ENCODE measurements at places on chromosomes 1 and 21.

GRCh38 chr1:33408093-33408436 lies 22.8 kb downstream of the PHC2 start:
- no peak for DNase-seq

GRCh38 chr1:23273450-23274133 lies 56.3 kb upstream of the HTR1D start:
- no peak for DNase-seq

DNA sequence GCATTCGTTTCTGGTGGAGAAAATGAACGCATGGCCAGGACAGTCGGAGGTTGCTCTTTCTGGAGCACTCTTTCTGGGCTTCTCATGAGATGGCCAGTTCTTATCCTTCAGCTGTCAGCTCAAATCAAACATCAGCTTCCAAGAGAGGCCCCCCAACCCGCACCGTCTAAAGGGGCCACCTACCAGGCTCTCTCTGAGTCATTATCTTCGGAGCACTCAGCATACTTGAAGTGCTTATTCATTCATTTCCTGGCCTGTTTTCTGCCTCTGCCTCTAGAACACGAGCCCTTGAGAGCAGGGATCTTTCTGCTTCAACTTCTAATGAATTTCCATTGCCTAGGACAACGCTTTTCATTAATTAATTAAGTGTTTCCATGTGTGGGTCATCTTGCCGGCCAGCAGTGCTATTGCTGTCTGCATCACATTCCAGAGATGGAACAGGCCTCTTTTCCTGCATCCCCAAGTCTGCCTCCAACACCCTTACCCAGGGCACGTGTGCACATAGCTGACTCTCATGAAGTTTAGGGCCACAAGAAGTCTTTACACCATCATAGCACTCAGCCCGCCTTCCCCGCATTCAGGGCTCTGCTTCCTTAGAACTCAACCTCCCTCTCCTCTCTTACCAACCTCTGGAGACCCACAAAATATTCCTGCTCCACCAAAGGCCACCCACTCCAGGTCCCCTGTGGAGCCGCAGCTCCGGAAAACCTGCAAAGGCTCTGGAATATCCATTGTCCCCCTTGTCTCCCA lies 52.1 kb upstream of the LAPTM5 start:
- no peak for DNase-seq

DNA sequence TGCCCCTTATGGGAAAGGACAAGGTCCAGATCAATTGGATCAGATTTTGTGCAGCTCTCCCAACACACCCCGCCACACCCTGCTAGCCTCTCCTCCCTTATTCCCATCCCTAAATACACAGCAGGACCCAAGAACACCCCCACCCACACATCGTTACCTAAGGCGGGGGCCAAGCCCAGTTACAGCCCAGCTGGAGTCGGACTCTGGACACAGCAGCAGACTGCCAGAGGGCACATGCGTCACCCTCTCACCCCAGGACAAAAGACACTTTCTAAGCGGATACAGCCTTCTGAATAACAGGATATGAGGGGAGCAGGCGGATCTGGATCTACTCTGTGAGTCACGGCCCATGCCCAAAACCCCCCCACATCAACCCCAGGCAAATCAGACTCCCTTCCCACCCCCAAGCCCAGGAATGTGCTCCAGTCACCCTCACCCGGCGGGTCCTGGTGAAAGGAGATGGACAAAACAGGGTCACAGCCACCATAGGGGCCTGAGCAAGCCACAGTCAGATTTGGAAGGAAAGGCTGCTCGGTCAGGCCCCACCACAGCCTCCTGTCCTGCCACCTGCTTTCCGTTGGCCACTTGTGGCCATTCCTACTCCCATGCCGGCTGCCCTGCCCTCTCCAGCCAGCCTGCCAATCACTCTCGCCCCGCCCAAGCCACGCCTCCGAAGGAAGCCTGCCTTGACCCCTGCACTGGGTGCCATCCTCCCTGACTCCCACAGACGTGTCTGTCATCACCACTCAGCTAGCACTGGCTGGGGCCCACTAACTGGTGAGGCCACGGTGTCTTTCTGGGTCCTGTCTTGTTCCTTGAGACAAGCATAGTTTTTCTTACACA lies 4.0 kb downstream of the S100A16 start:
- no peak for DNase-seq

DNA sequence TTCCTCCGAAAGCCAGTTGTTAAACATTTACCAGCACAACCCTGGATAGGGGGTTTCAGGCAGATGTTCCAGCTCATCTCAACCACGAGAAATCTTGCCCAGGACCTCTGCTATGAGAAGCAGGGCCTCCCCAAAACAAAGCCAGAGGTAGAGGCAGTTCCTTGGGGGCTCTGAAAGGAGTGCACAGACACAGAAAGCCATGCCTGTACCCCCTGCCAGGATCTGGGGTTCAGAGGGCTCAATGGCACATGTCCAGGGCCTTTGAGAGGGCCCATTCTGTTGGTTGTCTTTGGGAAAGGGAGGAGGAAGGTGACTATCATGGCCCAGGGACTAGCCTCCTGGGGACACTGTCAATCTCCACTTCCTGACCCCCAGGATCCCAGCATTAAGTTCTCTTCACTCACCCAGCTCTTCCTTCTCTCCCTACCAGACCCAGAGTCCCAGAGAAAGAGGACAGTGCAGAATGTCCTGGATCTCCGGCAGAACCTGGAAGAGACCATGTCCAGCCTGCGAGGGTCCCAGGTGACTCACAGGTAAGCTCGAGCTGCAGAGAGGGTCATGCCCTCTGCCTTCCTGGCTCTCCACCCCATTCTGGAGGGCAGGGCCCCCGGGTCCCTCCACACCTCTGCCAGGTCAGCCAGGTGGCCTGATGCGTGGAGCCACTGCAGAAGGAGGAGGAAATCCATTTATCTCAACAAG lies 116.4 kb upstream of the IPO9 start:
- no peak for DNase-seq

DNA sequence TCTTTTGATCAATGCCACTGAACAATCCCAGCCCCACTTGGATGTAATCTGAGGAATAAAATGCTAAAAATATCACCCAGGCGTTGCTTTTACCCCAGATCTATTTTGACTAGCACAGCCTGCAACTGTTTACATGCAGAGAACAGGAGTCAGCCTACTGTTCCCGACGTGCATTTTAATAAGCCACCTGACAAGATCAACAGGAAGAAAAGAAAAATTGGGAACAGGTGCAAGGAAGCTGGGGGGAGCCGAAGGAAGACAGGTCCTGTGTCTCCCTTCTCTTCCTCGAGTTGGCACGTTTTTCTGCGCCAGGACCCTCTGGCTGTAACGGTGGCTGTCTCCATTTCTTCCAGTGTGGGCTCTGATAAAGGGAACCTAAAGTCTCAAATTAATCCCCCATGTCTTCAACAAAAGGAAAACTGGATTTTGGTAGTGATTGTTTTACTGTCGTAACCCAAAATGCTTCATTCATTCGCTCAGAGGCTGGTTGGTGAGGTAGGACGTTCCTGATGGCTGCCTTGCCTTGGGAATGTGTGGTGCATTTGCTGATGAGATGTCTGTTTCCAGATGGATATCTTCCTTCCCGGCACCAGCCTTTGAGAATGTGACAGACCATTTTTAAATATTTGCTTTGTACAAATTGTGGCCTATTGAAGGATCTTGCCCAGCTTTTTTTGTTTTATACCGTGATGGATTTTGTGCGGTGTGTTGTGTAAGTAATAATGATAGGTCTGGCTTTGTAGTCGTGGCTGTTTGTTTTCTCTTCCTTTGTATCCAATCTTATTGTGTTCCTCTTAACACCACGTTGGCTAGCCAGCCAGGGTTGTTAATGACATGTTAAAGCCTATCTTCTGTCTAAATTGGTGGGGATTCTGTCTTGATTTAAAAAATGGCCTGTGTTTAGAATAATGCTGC lies 117.5 kb downstream of the C1orf21 start:
- no peak for DNase-seq

DNA sequence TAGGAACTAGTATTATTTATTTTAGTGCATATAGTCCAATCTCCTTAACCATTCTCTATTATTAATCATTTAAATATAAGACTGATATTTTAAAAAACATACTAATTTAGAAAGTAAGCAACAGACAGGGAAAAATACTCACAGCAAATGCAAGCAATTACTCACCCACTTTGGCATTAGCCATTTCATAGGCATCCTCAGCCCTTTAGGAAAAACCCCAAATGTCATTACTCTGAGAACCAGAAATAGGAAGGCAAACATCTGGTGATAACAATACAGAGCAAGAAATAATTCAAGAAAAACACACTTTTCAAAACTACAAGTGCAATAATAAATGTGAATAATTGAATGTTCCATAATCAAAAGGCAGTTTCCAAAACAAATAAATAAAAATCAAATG lies 545.1 kb downstream of the PLPP3 start:
- no peak for DNase-seq

- no peak for DNase-seq
These were observed at the start of gene KCNJ6 for GRCh38 chr21:37916310-37917051. KCNJ6 (minus strand) TSS chr21:37916457; CDS start chr21:37840682, 75,775 bp downstream.

DNA sequence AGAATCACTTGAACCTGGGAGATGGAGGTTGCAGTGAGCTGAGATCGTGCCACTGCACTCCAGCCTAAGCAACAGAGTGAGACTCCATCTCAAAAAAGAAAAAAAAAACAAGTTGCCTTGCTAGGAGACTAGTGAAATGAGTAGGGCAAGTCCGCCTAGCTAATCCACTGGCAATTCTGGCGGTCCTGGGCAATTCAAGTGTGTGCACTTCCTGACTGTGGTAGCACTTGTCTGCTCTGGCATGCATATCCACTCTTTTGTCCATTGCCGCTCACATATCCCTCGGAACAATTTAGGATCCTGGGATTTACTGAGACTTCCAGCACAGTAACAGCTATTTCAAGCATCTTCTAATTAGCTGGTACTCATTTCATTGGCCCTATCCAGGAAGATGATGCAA lies 426.3 kb upstream of the ADGRL2 start:
- no peak for DNase-seq

GRCh38 chr1:31509124-31510072 lies 66.9 kb upstream of the TINAGL1 start:
- DNase-seq, result no peak

GRCh38 chr21:44436958-44437357 lies 18.4 kb upstream of the LRRC3 start:
- DNase-seq, result no peak

DNA sequence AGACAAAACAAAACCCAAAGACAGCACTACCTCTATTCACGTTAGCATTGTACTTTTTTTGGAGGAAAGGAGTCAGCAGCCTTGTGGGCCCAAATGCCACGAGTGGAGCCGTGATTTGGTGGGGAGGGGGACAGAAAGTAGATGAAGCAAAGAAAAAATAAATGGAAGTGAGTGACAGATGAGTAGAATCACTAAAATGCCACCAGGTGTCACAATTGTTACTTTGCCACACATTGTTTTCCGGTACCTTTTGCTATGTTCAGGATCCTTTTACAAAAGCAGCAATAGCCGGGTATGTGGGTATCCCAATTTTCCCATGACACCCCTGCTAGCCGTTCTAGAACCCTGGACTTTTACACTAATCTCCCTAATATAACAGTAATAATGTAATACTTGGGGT lies 85.0 kb upstream of the AK4 start:
- DNase-seq, result no peak

GRCh38 chr1:116743535-116743934 lies 10.7 kb upstream of the CD2 start:
- DNase-seq, result no peak

GRCh38 chr1:89460325-89460724 lies 64.3 kb upstream of the LRRC8B start:
- no peak for DNase-seq

DNA sequence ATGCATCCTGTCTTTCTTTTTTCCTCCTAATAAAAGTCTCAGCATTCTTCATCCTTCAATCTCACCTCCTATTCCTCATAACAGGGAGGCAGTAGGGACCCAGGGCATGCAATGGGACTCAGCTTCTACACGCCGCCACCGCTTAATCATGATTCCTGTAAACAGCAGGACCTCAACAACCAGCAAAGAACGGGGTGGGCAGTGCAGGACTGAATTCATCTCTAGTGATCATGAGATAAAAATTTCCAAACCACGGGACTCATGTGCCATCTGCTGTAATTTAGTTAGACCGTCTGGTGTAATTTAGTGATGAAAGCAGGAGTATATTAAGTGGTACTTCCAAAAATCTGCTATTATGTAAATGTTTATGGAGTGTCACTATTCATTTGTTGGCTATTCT lies 5.4 kb downstream of the PRAMEF12 start:
- DNase-seq, result no peak

DNA sequence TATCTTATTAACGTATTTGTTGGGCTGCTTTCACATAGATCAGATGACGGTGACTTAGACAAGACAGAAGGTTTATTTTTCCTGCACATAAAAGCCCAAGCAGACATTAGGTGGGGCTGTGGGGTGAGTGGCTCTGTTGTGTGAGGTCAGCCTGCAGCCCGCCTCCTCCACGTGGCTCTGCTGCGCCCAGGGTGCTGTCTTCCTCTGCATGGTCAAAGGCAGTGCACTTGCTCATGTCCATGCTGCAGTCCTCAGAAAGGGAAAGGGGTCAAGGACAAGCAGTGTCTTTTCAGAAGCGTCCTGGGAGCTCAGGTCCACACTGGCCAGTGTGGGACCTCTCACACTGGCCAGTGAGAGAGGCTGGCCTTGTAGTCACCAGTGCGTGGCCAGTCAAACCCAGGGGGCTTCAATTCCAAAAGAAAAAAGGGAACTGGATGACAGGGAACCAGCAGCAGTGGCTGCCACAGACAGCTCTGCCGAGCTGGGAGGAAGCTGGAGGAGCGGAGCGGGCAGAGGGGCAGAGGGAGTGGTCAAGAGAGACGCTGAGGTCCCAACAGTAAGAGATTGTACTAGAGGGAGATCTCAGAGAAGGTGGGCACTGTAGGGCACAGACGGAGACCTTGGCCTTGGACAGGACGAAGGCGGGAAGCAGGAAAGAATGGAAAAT lies 35.9 kb upstream of the SLC45A1 start:
- DNase-seq, result no peak

DNA sequence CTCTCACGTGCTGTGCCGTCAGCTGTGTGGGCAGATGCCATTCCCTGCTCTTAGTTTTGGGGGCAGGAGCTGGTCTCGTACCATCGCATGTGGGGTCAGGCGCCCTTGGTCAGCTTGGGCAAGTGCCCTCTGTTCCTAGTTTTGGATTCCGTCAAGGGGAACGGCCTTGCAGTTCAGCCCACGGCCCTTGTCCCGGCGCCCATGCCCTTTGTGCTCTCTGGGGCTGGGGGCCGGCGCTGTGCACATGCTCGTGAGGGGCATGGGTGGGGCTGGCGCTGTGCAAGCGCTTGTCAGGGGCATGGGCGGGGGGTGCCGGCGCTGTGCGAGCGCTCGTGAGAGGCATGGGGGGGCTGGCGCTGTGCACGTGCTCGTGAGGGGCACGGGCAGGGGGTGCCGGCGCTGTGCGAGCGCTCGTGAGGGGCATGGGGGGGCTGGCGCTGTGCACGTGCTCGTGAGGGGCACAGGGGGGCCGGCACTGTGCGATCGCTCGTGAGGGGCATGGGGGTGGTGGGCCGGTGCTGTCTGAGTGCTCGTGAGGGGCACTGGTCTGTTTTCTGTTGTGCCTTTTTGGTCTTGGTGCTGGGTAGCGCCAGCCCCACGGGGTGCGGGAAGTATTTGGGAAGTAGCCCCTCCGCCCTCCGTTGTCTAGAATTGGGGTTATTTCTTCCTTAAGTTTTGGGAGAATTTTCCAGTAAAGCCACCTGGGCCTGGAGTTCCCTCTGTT lies 29.5 kb upstream of the DIP2A start:
- DNase-seq, result no peak

Measured in stimulated activated CD4-positive, alpha-beta T cell treated with anti-CD3 and anti-CD28 coated beads, TNF-alpha, amount 100 ng/mL, for 1 hour (primary cell).